NB4 (cell line): ENCODE measurements at places on chromosomes 6 and 20.
A peak's percentile ranks its signal among the peaks of the same experiment; 100 is the strongest.

DNA sequence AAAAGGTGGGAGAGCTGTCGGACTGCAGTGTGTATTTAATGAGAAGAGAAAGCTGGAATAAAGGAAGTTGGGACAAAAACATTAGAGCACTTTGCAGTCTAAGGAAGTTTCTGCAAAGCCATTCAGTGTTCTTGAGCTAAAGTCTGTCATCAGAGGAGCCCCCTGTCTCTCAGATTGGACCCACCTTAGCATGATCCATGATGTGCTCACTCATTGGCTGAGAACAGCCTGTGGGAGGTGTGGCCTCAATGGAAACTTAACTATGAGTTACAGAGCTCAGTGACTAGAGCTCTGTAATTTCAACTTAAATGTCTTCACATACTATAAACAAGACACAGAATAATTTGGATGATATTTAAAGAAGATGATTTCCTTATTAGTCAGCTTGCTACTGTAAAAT lies 437.0 kb downstream of the BTBD3 start:
- no peak for DNase-seq

GRCh38 chr20:57662456-57663240 lies 42.4 kb upstream of the ZBP1 start:
- no peak for DNase-seq

DNA sequence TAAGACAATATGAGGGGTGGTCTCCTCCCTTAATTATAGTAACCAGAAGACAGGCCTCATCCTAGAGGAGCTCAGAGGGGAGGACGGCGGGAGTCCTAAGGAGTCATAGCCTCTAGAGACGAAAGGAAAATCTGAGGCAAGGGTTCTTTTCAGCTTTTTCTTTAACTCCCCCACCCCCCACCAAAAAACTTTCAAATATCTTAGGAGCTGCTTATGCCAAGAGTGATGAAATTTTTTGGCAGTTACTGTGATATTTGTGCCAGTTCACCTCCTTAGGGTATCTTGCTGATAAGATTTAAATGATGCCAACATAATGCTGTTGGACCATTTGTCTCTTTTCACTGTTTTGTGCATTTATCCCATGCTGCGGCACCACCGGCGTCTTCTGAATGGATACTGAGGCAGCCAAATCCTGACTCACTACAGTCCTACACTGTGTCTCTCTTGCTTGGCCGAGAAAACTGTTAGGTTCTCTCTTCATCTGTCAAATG lies 44.5 kb upstream of the DSE start:
- no peak for DNase-seq

DNA sequence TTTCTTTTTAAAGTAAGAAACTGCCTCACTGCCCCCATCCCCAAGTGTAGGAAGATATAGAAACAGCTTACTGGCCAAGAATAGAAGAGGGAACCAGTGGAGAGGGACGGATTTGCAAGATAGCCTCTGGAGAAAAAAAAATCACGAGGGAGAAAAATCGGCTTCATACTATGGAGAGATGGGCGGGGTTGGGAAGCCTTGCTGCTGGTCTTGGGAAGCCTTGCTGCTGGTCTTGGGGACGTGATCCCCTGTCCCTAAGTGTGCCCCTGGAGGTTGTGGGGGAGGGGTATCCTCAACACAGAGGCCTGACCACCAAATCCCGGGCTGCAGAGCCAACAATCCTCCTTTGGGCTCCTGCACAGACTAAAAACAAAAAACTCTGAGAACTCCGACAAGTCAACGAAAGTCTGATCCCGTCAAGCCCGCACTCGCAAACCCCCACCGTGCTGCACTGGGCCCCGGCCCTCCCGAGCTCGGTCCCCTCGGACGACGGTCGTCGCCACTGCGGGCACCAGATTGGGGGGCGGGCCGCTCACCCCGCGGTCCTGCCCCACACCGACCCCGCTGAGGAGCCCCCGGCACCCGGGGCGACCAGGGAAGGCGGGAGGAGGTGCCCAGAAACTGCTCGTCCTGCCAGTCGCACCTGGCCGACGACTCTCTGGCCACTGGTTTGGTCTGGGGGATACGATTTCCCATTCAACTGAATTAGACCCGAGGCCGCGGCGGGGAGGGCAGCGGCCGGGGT lies 750 bp downstream of the MAP7 start:
- DNase-seq, result no peak

- DNase-seq, result no peak
Observed at GRCh38 chr6:126376682-126377081, 36.8 kb downstream of the CENPW start.

DNA sequence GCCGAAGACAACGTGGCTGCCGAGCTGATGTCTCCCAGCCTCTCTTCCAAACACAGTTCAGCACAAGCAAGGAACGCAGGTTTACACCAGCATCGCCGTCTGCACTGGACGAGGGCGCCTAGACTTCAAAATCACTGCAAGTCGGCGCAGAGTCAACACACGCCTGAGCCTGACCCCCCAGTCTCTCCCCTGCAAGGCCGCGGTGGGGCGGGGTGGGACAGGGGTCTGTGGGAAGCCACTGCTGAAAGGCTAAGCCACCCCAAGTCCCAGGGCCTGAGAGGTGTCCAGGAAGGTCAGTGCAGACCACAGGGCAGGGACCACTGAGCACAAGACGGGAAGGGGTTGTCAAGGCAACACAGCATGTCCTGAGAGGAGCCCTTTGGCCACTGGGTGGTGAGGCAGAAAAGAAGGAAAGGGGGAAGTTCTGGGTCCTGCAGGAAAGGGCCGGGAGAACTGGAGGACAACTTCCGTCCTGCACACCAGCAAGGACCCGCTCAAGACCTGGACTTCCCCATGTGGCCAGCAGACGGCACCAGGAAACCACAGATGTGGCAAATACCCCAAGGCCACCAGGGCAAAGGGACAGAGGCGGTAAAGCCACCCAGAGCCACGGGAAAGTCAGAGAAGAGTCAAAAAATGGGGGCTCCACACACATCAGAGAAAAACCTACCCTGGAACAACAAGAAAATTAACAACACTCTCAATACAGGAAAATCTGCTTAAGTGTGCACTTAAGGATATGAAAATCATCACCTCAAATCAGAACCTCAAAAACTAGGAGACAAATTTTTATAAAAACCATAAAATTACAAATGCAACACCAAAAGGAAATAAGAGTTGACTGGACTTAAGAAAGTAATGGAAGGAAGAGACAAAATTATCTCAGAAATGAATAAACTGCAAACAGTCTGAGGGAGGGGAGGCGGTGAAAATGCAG lies 84.8 kb downstream of the TAF4 start:
- DNase-seq, result peak; percentile 37

- DNase-seq, result no peak
Observed at GRCh38 chr6:68025764-68026163, 609.3 kb upstream of the ADGRB3 start.

GRCh38 chr6:69867639-69867976 lies 1.3 kb downstream of the COL19A1 start:
- no peak for DNase-seq

GRCh38 chr20:667351-668034 lies 8.1 kb downstream of the SCRT2 start:
- peak; percentile 73 for DNase-seq

- no peak for DNase-seq
Observed at GRCh38 chr6:53692172-53692571, 26.6 kb upstream of the KLHL31 start.

DNA sequence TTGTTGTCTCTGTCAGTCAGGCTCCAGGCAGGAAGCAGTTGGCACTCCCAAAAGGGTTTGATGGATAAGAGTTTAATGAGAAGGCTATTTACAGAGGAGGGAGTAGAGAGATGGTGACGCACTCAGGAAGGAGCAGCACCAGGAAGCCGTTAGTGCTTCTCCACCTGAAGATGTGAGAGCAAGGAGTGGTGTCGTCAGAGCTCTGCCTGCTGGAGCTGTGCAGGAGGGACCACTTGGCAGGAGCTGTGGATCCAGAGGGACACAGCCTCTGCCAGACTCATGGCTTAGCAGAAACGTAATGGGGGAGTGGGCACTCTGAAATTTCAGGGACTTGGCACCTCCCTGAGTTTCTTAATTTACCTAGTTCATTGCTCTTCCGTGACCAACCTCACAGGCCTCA lies 16.8 kb downstream of the DAAM2 start:
- no peak for DNase-seq

- DNase-seq, result no peak
Observed at GRCh38 chr20:1484438-1485116, 6.6 kb downstream of the SIRPB2 start.

DNA sequence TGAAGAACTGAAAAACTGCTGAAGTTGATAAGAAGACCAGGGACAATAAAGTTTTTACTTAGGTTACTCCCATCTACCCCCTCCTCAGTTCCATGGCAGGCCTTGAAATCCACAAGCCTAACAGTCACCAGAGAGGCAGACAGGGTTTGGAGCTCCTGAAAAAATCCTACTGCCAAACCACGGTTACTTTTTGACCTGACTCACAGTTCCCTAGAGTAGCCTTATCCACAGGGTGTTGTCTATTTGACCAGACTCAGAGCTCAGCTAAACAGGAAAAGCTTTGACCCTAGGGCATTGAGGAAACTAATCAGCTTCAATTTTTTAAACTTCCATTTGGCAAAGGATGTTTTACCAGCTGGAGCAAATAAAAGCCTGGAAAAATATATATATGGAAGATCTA lies 257.7 kb upstream of the NT5E start:
- DNase-seq, result no peak

DNA sequence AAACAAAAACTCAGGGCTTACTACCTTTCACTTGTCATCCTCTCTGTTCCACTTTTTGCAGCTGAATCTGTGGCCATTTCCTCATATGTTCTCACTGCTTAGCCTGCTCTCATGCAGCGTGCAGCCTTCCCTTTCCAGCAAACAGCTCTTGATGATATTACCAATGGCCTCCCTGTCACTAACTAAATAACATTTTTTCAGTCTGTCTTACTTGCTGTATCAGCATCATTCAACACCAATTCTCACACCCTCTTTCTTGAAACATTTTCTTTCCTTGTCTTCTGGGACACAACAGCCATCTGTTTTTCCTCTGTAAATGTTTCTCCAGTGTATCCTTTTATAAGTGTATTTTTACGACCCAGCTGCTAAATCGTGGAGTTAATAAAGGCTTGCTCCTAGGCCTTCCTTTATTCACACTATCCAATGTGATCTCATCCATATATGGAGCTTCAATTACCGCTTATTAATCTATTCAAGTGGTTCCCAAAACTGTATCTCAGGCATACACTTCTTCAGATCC lies 523.6 kb upstream of the RNF217 start:
- no peak for DNase-seq
